Kidney capillary endothelial cell (primary cell): ENCODE measurements at places on chromosomes 5 and 9.

DNA sequence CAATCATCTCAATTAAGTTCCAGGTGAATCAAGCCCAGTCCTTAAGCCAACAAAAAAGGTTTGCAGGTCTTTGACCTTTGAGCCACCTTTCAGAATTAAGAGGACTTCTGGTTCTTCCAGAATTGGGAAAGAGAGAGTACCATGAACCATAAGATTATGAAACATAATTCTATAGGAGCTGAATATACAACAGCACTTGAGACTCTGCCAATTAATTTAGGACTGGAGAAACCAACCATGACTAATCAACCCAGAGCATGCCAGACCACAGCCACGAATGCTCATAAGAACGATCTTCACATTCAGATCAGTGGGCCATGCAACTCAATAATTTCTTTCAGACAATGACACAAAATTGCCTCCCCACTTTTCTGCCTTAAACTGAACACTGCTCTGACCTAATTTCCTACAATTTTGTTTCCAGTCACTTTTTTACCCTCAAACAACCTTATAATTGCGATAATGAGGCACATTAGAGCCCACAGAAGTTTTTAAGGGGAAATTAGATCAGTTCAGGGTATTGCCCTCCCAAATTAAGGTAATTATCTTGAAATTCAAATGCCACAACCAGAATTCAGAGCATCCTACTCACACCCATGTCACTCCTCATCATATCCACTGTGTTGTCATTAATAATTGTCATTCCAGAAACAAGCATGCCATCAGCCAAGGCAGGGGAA is 213.4 kb downstream of the ATPSCKMT start:
- DNase-seq = no peak

GRCh38 chr9:19246891-19247290 is 16.4 kb downstream of the DENND4C start:
- no peak for DNase-seq

DNA sequence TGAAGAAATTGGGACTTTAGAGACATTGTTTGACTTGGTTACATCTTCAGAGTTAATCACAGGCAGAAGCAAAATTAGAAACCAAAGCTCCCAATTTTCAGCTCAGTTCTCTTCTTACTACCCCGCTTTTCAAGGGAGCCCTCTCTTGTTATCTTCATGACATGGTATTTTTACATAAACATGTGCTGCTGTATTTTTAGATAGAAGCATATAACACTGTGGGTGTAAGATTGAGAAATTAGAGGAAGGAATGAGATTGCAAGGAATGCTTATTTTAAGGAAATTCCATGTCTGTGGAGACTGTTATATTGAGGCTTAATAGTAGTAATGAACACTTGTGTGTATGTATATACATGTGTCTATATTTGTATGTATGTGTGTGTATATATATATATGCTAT is 401.6 kb downstream of the TMEM232 start:
- no peak for DNase-seq

DNA sequence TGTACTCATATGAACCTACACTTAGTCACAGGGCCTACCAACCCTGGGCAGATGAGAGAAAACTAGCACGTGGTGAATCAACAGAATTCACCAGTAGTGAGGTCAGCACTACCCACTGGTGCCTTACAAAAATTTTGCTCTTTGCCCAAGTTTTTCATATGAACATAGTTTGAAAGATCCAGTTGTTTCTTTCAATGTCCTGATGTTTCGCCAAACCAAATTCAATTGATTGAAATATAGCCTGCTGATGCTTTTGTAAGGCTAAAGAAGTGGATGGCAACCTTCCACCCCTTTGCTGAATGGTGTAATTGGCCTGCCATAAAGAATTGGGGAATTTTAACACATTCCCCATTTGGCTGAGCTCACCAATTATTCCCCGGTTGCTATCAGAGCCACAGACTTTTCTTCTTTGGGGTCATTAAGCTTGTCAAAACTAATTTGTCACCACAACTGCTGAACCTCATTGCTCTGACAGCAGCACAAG is 339.2 kb downstream of the GLIS3 start:
- DNase-seq = no peak

GRCh38 chr5:77960863-77961396 is 184.8 kb upstream of the TBCA start:
- DNase-seq = no peak

GRCh38 chr5:142660196-142660595 is 25.7 kb downstream of the FGF1 start:
- no peak for DNase-seq

DNA sequence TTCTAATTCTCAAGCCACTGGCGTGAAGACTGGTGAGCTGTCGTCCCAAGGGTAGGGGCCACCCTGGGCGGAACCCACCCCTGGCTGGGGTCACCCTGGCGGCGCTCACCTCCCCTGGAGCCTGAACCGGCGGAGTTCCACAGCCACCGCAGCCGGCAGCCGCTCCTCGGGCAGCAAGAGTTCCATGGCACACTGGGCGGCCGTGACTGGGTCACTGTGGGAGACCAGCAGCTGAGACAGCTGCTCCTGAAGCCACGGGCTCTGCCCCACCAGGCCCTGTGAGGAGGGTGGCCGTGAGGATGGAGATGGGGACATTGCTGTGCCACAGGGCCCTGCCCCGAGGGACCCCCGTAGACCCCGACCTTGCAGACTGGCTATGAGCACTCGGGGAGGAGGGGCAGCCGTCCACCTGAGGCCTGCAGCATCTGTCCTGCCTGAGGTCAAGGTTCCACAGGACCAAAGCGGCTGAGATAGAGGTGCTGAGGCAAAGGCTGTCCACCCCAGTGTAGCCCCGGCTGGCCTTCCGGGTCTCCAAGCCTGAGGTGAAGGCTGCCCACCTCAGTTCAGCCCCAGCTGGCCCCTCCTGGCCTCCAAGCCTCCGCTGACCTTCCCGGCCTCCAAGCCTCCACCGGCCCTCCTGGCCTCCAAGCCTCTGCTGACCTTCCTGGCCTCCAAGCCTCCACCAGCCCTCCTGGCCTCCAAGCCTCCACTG is 50.6 kb upstream of the NRARP start:
- DNase-seq = no peak

DNA sequence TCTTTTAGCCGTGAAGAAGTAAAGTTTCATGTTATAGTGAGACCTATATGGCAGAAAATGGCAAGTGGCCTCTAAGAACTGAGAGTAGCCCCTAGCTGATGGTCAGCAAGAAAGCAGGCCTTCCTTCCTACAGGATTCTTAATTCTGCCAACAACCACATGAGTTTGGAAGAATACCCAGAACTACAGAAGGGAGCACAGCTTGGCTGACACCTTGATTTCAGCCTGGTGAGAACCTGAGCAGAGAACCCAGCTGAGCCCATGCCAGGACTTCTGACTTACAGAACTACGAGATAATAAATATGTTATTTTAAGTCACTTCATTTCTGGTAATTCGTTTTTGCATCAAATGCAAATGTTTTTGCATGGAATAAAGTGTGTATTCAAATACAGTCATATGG is 5.9 kb upstream of the FBXL17 start:
- DNase-seq = no peak

DNA sequence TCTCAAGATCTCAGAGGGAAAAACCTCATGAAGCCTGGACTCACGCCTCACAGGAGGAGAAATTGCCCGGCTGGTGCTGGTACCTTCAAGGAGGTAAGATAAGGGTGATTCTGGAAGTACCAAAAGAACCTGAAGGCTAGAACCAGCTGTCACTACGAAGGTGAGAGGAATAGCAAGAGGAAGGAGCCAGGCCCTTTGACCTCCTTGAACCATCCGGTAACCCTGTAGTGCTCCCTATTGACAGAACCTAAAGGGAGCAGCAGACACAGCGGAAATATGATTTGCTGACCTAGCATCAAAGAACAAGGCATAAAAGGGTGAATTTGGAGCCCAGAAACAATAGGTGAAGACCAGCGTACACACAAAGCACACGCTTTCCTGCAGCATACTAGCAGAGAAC is 92.2 kb downstream of the DOCK8 start:
- no peak for DNase-seq

DNA sequence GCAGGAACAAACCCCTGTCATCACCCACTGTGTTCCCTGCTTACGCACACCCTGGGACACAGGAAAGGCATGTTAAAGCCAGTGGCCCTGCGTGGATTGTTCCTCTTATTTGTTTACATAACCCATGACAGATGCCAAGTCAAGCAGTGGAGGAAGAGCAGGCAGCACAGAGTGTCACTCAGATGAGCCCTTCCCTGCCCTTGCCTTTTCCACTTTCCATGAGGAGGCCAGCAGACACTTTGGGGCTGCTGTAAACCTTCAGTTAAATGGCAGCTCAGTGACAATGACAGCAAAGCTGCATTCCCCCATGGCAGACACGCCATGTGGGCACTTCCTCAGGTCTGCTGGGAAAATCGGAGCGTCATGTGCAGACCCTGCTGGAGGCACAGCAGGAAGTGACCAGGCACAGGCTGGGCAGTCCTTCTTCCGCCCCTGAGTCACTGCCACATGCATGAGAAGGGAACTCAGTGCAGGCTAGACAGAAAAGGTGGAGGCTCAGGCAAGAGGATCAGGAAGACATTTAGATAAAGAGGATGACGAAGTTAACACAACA is 216.8 kb upstream of the PIK3R1 start:
- DNase-seq = peak; percentile 96

- DNase-seq = no peak
These were observed 23.5 kb downstream of the PTTG1 start for GRCh38 chr5:160445132-160445531.

GRCh38 chr5:150541397-150541675 is 33.4 kb downstream of the NDST1 start:
- DNase-seq = no peak

DNA sequence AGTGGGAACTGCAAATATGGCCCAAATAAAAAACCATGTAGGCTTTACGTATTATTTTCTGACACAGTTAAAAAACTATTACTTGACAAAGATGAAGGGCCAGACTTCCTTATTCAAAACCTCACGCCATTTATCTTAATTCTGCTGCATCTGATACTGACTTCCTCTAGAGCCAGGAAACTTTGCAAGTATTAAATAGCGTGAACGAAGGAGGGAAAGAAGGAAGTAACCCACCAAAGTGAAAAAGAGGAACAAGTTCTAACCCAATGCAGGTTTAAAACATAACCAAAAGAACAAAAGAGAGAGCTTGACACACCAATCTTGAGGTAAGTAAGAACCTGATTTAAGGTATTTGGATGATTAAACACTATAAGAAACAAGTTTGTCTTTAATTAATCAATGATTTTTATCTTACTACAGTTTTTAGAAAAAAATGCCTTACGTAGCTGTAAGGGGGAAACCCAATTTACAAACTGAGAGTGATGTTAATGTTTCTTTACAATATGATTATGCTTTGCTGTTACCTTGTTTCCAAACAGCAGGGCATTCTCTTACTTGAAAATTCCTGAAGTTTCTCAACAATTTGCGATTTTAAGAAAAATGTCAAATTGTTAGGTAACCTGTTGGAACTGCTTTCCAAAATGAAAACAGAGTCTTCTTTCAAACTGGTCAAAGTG is at the start of gene GAPT:
Gene GAPT (plus strand): TSS at position 220 of the 677 bp plus-strand sequence. CDS start 3,102 bp downstream, outside the sequence.
- no peak for DNase-seq

DNA sequence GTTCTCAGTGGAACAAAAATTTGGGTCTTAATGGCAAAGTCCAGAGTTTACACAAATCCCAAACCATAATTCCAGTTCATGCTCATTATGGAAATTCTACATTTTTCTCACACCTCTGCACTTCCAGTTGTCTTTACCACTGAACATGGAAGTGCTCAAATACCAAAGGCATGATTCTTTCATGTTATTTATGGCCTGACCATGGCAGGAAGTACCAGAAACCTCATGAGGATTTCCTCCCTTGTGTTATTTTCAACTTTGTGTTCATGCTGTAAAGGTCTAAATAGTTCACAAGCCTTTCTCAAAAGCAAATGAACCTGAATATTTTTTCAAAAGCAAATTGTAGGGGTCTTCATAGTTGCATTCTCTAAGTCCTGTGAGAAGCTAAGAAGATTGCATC is 82.0 kb upstream of the ITGA1 start:
- peak; percentile 86 for DNase-seq

DNA sequence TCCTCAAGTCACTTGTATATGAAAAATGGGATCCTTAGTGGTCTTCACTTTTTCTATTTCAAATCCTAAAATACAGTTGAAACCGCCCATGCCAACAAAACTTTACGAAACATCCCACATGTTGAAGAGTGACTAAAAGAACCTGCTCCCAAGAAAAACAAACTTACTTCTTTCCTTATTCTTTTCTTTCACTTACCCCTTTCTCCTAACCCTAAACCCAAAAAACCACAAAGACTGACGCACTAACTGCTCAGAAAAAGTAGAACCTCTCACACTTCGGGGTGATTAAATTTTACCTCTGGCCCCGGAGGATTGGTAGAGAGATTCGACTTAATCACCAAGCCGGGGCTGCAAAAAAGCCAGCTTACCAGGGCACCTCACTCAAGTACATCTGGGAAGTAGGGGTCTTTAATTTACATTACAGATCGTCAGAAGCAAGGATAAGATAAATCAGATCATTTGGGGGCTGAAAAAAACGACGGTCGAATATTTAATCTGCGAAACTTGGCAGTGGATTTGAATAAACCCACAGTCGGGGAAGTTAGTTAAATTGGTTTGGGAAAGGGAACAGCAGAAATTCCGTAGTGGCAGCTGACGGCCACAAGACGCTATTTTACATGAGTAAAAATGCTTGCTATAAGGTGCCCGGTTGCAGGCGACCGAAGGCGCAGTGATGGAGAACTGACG is 1.3 kb downstream of the CDO1 start:
- no peak for DNase-seq

GRCh38 chr9:21901546-21901945 is 92.6 kb downstream of the CDKN2A start:
- DNase-seq = no peak

DNA sequence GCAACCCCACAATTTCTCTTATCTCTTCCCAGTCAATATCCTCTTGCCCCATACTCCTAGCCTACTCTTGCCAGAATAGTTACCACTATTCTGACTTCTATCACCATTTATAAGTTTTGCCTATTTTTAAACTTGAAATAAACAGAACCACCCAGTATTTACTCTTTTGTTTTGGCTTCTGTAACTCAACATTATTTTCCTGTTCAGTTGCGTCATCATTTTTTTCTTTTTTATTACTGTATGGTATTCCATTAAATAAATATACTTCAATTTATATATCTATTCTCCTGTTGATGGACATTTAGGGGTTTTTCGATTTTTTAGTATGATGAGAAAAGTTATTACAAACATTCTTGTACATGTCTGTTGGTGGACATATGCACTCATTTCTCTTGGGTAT is 62.6 kb upstream of the ERBIN start:
- DNase-seq = no peak

- DNase-seq = peak; percentile 16
These were observed 26.3 kb upstream of the GABRP start for GRCh38 chr5:170757182-170757601.

DNA sequence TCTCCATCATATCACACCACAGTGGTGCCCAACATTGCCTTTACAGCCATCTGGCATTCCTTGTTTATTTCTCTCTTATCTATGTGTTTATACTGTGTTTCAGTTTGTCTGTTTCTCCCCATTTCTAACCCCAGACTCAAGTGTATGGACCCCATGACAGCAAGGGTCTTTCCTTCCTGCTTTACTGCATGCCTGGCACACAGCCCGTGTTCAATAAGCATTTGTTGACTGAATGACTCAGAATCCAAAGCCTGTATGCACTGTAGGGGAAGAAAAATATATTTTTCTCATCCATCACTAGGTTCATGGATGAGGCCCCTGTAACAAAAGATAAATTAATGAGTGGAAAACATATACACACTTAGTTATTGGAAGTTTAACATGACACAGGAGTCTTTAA is 190.8 kb upstream of the SEMA6A start:
- DNase-seq = no peak

- no peak for DNase-seq
These were observed 61.7 kb upstream of the SUB1 start for GRCh38 chr5:32523625-32524024.
